ENCODE measurements at places on chromosomes 13 and 19. TPM values are rescaled to one million over a fixed set of nuclear protein-coding genes. Genes with fewer than 3 reads are reported as not detected.
A peak's percentile ranks its signal among the peaks of the same experiment; 100 is the strongest.

- no peak for DNase-seq
- peaks cover 8% of the 10 kb centered on the region for H3K36me3 ChIP-seq
- peak within 1 kb of the TSS; percentile 81 for H3K4me3 ChIP-seq
- no peaks in the 10 kb centered on the region for H3K27me3 ChIP-seq
Measured at GRCh38 chr19:10503002-10503789, at the start of gene KEAP1. KEAP1 (minus strand) TSS chr19:10503356; CDS start chr19:10500033, 3,323 bp downstream.

- DNase-seq = no peak
- H3K27ac ChIP-seq = no peak overlapping the region
- no peaks in the 10 kb centered on the region for H3K36me3 ChIP-seq
- H3K4me1 ChIP-seq = peaks cover 19% of the 10 kb centered on the region
Measured at GRCh38 chr13:100184095-100184494, 95.2 kb downstream of the PCCA start.

GRCh38 chr19:36421749-36422481 lies 3.5 kb upstream of the ZFP82 start:
- H3K27ac ChIP-seq = no peak overlapping the region
- peaks cover 4% of the 10 kb centered on the region for H3K27me3 ChIP-seq
- H3K4me3 ChIP-seq = no peak overlapping the region
- H3K4me1 ChIP-seq = peaks cover 14% of the 10 kb centered on the region

DNA sequence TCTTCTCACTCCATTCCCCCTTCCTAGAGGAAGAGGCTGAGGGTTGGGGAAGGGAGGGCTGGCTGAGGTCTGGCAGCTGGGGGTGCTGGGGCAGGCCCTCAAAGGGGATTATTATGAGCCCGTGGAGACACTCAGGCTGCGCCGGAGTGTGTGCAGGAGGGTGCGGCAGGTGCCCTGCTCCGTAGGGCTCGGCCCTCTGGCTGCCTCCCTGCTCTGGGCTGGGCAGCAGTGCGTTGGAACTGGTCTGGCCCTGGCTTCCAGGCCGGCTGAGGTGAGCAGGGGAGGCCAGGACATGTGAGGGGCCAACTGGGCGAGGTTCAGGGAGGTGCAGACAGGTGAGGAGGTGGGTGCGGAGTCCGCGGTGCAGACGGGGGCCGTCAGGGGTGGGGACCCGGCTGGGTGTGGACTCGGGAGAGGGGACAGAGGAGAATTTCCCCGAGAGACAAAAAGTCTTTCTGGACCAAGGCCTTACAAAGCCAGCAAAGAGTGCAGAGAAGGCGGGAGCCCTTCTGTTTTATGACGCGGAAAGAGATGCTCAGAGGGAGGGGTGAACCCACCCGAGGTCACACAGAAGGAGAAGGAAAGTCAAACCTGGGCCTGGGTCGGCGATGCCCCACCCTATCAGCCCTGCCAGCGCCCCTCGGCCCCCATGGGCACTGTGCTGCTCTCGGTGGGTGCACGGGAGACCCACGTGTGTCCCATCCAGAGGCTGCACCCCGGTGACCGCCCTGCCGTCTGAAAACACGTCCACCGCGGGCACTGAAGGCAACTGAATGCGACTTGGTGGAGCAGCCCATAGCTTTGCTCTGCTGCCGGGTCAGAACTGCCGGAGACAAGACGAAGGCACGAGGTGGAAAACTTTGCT lies 31.0 kb downstream of the PIP5K1C start:
- DNase-seq = no peak
- H3K4me1 ChIP-seq = peaks cover 30% of the 10 kb centered on the region

DNA sequence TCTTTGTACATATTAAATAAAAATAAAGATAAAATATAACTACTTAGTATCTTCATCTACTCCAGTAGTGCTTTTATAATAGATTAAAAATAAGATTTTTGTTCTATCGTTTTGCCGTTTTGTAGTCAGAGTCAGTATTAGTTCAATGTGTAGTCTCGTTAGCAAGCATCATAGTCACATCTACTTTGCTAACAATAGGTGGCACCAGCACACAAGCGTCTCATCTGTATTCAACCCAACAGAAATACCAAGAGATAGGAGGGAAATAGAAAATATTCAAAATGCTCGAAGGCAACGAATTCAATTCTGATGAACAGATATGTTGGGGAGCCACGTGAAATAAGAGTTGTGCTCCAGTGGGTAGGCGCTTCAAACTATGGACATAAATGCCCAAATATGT lies 21.4 kb upstream of the MICU2 start:
- no peak for DNase-seq
- peaks cover 3% of the 10 kb centered on the region for H3K27me3 ChIP-seq
- no peak overlapping the region for H3K4me3 ChIP-seq
- H3K27ac ChIP-seq = no peak overlapping the region
- no peaks in the 10 kb centered on the region for H3K4me1 ChIP-seq
- no peaks in the 10 kb centered on the region for H3K36me3 ChIP-seq

- no peaks in the 10 kb centered on the region for H3K36me3 ChIP-seq
- no peaks in the 10 kb centered on the region for H3K4me1 ChIP-seq
- DNase-seq = no peak
- no peak overlapping the region for H3K27ac ChIP-seq
- no peaks in the 10 kb centered on the region for H3K27me3 ChIP-seq
Measured at GRCh38 chr13:50393628-50394027, 378.4 kb downstream of the KCNRG start.

GRCh38 chr13:37510441-37510840 lies 88.1 kb downstream of the POSTN start:
- no peak for DNase-seq
- H3K4me3 ChIP-seq = no peak overlapping the region
- H3K27ac ChIP-seq = no peak overlapping the region
- no peaks in the 10 kb centered on the region for H3K27me3 ChIP-seq

- no peak for DNase-seq
- H3K27ac ChIP-seq = no peak overlapping the region
- no peak overlapping the region for H3K4me3 ChIP-seq
Measured at GRCh38 chr19:32537580-32537979, 43.4 kb upstream of the PDCD5 start.

DNA sequence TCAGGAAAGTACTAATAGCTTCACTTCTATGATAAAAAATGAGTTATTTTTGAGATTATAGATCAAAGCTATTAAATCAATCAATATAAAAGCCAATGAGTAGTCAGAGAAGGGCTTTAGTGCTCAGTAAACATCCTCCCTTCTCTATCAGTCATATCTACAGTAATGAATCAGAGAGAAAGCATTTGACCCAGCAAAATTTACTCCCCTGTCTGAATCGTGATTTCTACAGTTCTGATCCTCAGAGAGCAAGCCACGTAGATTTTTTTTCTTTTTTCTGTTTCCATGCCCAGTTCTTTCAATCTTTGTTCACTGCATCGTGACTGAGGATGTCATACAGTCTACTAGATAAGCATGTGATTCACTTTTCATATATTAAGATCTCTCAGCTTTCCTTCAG lies 16.2 kb upstream of the MBNL2 start:
- peak; percentile 24 for DNase-seq
- no peaks in the 10 kb centered on the region for H3K36me3 ChIP-seq
- H3K4me1 ChIP-seq = peaks cover 14% of the 10 kb centered on the region
- no peaks in the 10 kb centered on the region for H3K27me3 ChIP-seq

GRCh38 chr19:11422163-11423065 lies 3.3 kb upstream of the RGL3 start:
- peak; percentile 44 for DNase-seq
- H3K27ac ChIP-seq = no peak overlapping the region
- peaks cover 9% of the 10 kb centered on the region for H3K27me3 ChIP-seq
- H3K4me1 ChIP-seq = peaks cover 53% of the 10 kb centered on the region

- H3K27me3 ChIP-seq = no peaks in the 10 kb centered on the region
- peaks cover 46% of the 10 kb centered on the region for H3K36me3 ChIP-seq
- H3K4me3 ChIP-seq = no peak overlapping the region
- no peak overlapping the region for H3K27ac ChIP-seq
- H3K4me1 ChIP-seq = no peaks in the 10 kb centered on the region
Measured at GRCh38 chr13:100630555-100630954, 42.0 kb upstream of the GGACT start.

DNA sequence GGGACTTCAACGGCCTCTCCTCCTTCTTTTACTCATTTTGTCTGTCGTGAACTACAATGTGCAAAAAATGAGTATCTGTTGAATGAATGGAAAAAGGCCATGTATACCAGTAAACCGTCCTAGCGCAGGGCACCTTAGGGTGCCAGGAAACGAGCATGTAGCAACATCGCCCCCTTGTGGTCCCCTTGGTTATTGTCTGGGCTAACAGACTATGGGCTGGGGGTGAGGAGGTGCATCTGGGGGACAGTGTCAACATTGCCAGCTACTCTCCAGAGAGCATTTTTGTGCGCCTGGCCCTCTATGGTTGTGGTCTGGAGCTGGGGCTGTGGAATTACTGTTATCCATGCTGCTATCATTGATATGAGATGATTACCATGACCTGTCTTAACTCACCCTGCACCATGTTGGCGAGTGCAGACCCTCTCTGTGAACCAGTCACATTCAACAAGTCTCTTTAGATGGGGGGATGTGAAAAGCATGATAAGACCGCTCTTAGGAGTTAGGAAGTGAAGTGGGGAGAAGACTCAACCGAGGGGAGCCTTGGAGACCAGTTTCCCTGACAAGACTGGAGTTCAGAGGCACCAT lies 22.8 kb upstream of the SIGLEC11 start:
- peak; percentile 69 for DNase-seq
- H3K27me3 ChIP-seq = no peaks in the 10 kb centered on the region
- H3K27ac ChIP-seq = no peak overlapping the region
- peaks cover 57% of the 10 kb centered on the region for H3K36me3 ChIP-seq

DNA sequence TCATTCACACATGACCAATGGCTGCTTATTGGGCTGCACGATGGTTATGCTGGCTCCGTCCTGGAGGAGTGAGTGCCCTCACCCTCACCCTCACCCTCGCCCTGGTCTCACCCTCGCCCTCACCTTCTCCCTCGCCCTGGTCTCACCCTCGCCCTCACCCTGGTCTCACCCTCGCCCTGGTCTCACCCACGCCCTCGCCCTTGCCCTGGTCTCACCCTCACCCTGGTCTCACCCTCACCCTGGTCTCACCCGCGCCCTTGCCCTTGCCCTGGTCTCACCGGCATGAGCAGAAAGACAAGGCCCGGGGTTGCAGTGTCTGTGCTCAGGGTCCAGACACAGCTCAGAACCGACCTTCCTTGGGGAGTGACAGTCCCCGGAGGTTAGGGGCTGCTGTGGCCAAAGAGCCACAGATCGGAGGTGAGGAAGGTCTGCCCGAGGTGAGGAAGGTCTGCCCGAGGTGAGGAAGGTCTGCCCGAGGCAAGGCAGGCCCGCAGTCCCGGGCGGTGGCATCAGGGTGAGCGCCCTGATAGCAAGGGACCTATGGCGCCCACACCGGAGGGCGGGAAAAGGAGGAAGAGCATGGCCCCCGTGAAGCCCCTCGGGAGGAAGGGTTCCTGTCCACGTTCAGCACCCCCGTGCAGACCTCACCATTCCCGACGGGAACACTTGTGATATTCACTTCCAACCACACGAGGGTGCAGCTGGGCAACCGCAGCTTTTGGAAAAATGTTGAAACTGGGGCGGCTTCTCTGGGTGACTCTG lies 65.6 kb downstream of the MCF2L start:
- no peak overlapping the region for H3K4me3 ChIP-seq
- no peaks in the 10 kb centered on the region for H3K27me3 ChIP-seq
- no peak for DNase-seq
- no peaks in the 10 kb centered on the region for H3K4me1 ChIP-seq
- no peaks in the 10 kb centered on the region for H3K36me3 ChIP-seq

DNA sequence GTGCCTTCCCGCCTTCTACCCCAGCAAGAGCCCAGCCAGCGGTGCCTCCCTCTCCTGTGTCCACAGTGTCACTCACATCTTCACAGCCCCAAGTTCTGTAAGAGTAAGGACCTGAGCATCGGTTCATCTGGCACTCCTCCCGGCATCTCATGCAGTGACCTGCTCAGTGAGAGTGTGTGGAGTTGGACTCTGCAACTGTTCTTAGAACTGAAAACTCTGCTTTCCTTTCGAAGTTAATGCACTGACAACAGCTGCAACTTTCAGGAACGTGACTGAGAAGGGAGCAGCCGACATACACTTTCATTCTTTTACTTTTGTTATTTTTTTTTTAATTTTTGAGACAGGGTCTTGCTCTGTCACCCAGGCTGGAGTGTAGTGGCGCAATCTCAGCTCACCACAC lies 41.2 kb downstream of the CEP89 start:
- H3K27ac ChIP-seq = no peak overlapping the region
- DNase-seq = no peak
- H3K4me1 ChIP-seq = no peaks in the 10 kb centered on the region
- no peak overlapping the region for H3K4me3 ChIP-seq

Gene NCR1
- polyA plus RNA-seq = 0.36 TPM

Gene MBD3L5
- not detected for polyA plus RNA-seq

Gene TNFSF9
- 0.48 TPM for polyA plus RNA-seq

Gene C13orf42
- polyA plus RNA-seq = not detected

Gene PRR20E
- polyA plus RNA-seq = not detected

Gene KASH5
- polyA plus RNA-seq = not detected

Gene ZNF554
- 6.1 TPM for polyA plus RNA-seq

Gene PROSER1
- 13.2 TPM for polyA plus RNA-seq

Data from CD4-positive, CD25-positive, alpha-beta regulatory T cell (primary cell).